ENCODE measurements at places on chromosomes 5 and 9. TPM values are rescaled to one million over a fixed set of nuclear protein-coding genes. Genes with fewer than 3 reads are reported as not detected.
A peak's percentile ranks its signal among the peaks of the same experiment; 100 is the strongest.

The FAM221B gene
- total RNA-seq, result not detected

The DAB2 gene
- total RNA-seq, result 2.0 TPM

The AFAP1L1 gene
- not detected for total RNA-seq

The GARNL3 gene
- 2.5 TPM for total RNA-seq

The NR3C1 gene
- 65.3 TPM for total RNA-seq

The ZBTB43 gene
- total RNA-seq, result 21.8 TPM

The C1QTNF3 gene
- total RNA-seq, result 1.4 TPM

The LCN15 gene
- not detected for total RNA-seq

The CBY3 gene
- 0.91 TPM for total RNA-seq

The FRMD3 gene
- total RNA-seq, result 0.68 TPM

The NTRK2 gene
- 0.26 TPM for total RNA-seq

The C9orf72 gene
- total RNA-seq, result 3.9 TPM

The SGCD gene
- 0.11 TPM for total RNA-seq

The CCDC152 gene
- 14.5 TPM for total RNA-seq

The CDH18 gene
- not detected for total RNA-seq

DNA sequence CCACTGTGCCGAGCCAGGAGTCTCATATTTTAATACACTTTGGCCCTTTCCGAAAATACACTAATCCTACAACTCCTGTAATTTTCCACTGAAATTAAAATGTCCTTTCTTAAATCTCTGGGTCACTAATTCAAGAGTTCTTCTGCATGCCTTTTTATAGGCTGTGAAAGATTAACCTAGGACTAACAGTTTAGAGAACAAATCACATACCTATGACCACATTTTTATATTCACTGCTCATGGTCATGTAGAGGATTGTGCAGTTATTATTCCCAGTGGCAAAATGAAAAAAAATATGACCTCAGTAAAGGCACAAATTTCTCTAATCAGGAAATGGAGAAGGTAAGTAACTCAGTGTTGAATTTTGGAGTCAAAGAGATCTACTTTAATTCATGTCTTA, 33.4 kb downstream of the SLCO4C1 start:
- DNase-seq, result no peak

GRCh38 chr5:69493396-69494133, 975 bp downstream of the OCLN start:
- DNase-seq, result no peak

- DNase-seq, result no peak
Observed at GRCh38 chr9:116048081-116048480, 105.5 kb upstream of the PAPPA start.

GRCh38 chr9:22919423-22919822, 472.8 kb downstream of the DMRTA1 start:
- no peak for DNase-seq

DNA sequence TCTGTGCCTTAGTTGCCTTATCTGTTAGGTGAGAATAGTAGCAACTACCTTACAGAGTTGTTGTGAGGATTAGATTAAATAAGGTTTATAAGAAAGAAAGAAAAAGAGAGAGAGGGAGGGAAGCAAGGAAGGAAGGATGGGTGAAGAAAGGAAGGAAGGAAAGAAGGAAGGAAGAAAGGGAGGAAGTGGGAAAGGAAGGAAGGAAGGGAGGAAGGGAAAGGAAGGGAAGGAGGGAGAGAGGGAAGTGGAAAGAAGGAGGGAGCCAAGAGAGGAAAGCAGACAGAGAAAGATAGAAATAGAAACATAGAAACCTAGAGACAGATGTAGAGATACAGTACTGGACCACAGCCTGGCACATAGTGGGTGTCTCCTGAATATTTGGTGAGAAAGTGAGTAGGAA, 207.1 kb upstream of the TRIM32 start:
- no peak for DNase-seq

GRCh38 chr5:176959051-176959450, 47.5 kb downstream of the UIMC1 start:
- no peak for DNase-seq

GRCh38 chr5:156383510-156384265, 56.7 kb downstream of the SGCD start:
- DNase-seq, result no peak

GRCh38 chr5:34045996-34046395, 3.0 kb upstream of the C1QTNF3 start:
- no peak for DNase-seq

DNA sequence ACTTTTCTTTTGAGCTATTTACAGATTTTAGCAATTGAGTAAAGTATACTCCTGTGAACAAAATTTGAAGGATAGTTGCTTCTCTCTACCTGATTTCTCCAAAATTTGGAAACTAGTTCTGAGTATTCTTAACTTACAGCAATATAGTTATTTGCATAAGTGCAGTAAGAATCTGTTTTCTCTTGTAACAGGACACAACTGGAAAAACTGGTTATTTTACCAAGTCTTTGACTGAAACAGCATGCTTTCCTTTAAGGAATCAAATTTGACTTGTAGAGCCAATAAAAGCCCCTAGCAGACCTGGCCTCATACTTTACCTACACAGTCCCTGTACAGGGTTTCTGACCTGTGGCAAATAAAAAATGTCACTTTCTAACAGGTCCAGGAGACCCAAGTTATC, 301.9 kb upstream of the POU5F2 start:
- no peak for DNase-seq

DNA sequence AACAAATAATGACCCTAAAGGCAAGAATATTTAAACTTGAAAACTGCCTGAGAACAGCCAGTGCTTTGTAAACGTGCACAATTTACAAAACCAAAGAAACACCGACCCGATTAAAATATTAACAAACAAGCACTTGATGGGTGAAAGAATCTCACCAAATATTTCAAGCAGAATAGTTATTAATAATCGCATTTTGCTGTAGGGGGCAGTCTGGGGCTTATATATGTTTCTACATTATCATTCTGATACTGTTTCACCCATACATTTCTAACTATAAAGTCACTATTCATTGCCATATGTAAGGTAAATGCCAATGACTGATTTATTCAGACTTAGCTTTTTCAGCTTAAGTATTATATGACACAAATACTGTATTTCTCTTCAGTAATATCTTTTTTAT, 37.7 kb downstream of the UBAP2 start:
- no peak for DNase-seq

DNA sequence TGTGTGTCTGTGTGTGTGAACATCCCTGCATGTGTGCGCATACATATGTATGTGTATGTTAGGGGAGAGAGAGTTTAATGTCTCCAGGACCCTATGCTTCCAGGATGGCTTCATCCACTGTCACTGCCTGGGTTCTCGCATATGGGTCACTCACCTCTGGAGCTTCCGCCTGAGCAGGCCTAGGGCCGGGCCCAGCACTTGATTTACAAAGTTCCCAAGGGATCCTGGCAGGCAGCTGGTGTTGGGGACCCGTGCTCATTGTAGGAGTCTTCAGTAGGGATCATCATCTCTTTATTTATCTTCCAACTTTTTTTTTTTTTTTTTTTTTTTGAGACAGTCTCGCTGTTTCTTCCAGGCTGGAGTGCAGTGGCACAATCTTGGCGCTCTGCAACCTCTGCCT, 13.0 kb downstream of the TBC1D13 start:
- no peak for DNase-seq

- no peak for DNase-seq
Observed at GRCh38 chr9:79812099-79812498, 240.3 kb downstream of the TLE4 start.

DNA sequence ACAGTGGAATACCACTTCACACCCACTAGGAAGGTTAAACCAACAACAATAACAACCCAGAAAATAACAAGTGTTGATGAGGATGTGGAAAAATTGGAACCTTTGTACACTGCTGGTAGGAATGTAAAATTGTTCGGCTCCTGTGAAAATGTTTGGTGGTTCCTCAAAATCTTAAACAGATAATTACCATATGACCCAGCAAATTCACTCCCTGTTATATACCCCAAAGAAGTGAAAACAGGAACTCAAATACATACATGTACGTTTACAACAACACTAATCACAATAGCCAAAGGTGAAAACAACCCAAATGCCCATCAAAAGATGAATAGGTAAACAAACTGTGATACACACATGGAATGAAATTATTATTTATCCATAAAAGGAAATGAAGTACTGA, 178.5 kb upstream of the PHYKPL start:
- no peak for DNase-seq

DNA sequence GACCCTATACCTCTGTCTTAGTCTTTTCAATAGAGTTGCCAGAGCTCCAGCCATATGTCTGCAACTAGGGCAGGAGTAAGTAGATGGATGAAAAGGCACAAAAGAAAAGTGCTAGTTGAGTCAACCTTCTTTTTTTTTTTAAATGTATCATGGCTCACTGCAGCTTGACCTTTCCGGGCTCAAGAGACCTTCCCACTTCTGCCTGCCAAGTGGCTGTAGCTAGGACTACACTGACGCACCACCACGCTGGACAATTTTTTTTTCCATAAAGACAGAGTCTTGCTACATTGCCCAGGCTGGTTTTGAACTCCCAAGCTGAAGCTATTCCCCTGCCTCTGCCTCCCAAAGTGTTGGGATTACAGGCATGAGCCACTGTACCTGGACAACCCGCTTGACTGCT, 27.3 kb downstream of the FOXE1 start:
- no peak for DNase-seq

- no peak for DNase-seq
Observed at GRCh38 chr9:8899511-8899910, 1099.9 kb upstream of the DMAC1 start.

DNA sequence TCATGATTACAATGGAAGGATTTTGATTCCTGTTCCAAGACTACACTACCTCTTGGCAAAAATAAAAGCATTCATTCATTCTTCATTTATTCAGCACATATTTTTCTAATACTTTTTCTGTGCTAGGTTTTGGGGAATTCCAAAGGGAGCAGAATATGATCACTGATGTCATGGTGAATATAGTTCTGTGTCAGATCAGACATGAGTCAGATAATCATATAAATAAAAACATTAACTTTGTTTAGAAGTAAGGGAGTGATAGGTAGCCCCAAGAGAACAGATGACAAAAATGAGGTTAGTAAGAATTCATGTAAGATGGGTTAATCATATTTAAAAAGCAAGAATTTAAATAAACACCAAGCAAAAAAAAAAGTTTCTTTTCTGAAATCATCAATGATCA, 94.1 kb upstream of the RANBP6 start:
- DNase-seq, result no peak

DNA sequence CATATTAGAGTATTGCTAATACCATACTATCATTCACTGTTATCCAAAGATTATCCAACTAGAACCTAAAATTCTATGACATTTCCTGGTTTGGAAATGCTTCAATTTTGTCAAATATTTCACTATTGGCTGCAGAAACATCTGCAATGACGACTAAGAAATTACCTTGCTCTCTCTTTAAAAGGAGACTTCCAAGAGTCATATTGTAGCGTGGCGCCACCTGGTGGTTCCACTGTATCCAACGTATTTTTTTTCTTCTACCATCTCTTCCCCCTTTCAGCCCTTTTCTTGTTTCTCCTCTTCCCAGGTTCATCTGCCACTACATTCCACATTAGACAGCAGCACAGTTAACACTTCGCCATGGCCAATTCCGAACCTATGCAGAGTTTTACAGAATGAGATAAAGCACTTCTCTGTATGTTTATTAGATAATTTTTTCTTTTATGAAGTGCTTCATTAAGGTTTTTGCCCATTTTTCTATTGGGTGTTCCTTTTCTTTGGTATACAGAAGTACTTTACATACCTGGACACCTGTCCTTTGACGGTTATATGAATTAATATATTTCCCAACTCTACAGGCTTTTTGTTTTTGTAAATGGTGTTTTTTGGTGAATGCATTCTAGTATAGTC, 153.5 kb downstream of the CDC42SE2 start:
- peak; percentile 62 for DNase-seq

GRCh38 chr9:127269449-127269848, 4.9 kb downstream of the GARNL3 start:
- no peak for DNase-seq

DNA sequence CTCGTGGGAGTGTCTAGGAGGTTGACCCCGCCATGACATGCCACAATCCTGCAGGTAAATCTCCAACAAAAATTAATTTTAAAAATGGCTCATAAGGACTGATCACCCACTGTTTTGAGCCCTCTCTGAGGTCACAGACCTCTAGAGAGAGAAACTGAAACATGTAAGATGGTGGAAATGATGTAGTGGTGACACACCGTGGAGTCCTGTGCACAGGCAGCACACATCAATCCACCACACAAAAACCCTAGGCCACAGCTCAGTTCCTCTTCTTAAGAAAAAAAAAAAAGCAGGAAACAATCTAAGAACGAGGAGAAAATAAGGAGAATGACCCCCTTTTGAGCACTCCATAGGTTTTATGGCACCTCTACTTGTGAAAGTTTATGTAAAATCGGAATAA, 93.8 kb upstream of the FAM120A start:
- no peak for DNase-seq

GRCh38 chr9:21853414-21853813, 51.0 kb downstream of the MTAP start:
- no peak for DNase-seq

GRCh38 chr9:124283228-124283814, 25.6 kb downstream of the NEK6 start:
- DNase-seq, result no peak

GRCh38 chr9:137486141-137486490, 27.0 kb upstream of the NSMF start:
- DNase-seq, result no peak

DNA sequence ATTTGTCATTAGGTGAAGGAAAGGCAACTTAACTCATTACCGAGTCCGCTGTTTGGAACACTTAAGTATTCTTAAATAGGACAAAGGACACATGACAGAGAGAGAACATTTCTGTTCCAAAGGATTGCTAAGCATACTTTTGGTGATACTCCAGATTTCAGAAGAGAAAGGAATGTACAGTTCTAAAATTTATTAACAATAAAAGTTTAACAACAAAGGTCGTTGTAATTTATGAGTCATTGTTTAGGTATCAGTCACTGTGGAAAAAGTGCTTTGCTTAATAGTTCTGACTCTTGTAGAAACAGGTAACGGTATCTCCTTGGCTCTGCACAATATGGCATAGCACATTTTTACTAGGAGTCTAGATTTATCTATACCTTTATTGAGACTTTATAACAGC, 36.3 kb upstream of the PAM start:
- DNase-seq, result no peak

GRCh38 chr5:81021486-81021885, 61.3 kb downstream of the RASGRF2 start:
- DNase-seq, result no peak

- no peak for DNase-seq
Observed at GRCh38 chr5:66655395-66656324, 59.5 kb downstream of the MAST4 start.

DNA sequence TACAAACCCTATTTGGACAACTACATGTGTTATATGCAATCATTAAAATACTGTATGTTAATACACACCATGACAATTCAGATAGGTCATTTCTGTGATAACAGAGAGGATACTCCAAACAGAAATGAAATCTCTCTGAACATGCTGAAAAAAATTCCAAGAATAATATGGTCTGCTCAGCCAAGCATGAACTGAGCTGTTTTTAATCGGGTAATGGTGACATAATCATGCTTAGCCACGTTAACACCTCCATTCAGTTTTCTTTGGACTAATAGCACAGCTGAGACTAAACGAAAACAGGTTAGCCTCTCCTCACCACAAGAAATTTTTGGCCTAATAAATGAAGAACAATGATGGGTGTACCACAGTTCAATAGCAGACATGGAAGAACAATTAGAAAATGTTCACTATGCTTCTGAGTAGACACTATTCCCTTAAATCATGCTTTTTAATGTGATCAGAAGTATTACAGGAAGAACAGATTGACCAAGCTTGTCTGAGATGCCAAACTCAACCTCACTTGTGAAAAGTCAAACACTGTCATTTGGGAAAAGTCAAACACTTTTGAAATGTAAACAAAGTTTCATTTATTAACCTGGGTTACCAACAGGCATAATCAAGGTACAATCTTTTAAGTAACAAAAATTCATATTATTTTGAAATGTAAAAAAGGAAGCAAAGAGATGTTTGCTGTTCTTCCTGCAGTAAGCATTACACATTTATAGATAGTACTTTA, 19.4 kb downstream of the RAB14 start:
- DNase-seq, result no peak

Measured in CD8-positive, alpha-beta memory T cell (primary cell).